ENCODE measurements at places on chromosomes 6 and 20.

GRCh38 chr6:45353654-45354053 is 24.1 kb downstream of the SUPT3H start:
- no peak for DNase-seq

GRCh38 chr20:45672765-45673164 is 2.7 kb upstream of the WFDC11 start:
- DNase-seq, result no peak

DNA sequence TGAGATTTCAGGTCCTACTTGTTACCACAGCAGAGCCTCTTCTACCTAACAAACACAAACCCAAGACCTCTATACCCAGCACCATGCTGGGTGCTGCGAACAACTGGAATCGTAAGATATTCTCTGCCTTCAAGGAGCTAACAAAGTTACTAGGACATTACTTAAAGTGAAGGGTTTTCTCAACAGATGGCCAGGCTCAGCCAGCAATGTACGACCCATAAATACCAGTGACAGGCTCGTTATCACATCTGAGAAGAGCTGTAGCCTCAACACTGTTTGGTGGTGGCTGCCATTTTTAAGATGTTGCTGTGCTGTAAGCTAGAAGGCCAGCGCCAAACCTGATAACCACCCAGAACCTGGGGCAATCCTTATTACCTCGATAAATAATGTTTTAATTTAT is 406.5 kb downstream of the KIF16B start:
- DNase-seq, result no peak

- DNase-seq, result no peak
Observed at GRCh38 chr20:58835231-58835630, 15.5 kb downstream of the GNAS-AS1 start.

GRCh38 chr6:29510746-29511300 is 23.1 kb upstream of the MAS1L start:
- DNase-seq, result no peak

- no peak for DNase-seq
Observed at GRCh38 chr6:138865480-138866109, 69.7 kb downstream of the ECT2L start.

GRCh38 chr20:62376112-62377063 is 9.3 kb upstream of the LAMA5 start:
- DNase-seq, result no peak

- no peak for DNase-seq
Observed at GRCh38 chr6:31545291-31545690, 1.1 kb downstream of the ATP6V1G2 start.

DNA sequence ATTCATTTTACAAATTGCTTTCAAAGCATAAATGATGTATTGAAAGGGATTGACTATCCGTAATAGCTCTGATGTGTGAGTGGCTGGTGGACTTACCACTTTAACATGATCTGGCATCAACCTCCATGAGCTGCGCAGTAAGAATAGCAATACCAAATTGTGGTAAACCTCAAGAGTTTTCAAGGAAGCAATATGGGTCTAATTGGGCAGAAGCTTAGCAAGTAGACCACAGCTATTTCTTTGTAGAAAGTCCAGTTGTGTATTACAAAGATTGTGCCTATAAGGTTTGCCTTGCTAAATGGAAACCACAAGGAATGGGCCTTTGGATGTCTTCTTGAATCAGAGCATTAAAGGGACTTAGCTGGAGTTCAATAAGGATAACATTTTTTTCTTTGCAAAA is 736.6 kb downstream of the KIF16B start:
- no peak for DNase-seq

DNA sequence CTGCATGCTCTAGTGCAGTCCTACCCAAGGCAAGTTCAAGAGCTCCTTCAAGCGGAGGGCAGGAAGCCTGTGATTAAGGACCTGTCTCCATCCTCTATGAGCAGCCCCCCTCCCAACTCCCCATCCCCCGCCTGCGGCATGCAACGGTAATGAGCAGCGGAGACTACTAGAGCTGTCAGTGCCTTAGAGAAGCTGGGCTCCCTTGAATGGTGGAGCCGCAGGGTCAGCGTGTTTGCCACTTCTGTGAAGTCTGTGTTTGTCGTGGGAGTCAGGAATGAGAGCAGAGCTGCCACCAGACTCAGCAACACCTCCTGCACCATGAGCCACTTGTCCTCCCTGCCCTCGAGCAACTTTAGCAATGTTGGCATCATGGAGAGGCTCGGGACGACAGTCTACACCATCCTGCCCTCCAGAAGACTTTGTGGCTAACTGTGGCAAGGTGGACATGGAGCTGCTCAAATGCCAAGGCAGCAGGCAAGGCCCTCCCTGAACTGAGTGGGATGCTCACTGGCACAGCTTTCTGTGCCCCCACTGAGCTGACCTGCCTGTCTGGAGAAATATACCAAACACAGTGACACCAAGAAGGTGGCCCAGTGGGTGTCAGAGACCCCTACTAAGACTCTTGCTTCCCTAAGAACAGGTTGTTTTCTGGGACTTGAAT is 23.8 kb upstream of the SYNDIG1 start:
- no peak for DNase-seq

GRCh38 chr20:63856098-63856511 is 5.2 kb upstream of the ABHD16B start:
- no peak for DNase-seq

DNA sequence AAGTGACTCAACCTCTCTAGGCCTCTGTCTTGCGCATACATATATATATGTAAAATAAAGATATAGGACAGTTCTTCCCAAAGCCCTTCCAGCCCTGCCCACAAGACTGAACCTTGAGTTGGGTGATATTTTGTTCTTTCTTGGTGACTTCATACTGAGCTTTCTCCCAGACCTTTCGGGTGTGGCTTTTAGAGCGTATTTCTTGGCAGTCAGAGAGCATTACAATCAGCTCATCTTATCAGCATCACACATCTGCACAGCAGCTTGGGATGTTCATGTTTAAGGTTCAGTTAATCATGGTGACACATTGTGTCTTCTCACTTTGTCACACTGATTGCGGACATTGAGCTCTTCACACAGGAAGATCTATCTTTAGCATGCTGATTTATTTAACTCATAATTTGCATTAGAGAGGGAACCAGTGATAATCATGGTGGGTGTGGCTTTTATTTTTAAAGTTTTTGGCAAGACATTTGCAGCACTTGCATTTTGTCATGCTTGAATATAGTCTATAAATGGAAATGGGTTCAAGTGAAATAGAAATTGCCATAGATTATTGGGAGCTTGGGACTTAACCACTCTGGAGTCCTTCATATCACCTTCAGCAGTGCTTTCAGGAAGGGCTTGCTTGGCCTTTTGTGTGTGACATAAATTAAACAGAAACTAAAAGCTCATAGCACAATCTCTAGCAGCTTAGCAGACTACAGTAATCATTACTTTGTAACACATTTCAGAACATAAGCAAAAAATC is 8.3 kb downstream of the KIF3B start:
- peak; percentile 69 for DNase-seq

DNA sequence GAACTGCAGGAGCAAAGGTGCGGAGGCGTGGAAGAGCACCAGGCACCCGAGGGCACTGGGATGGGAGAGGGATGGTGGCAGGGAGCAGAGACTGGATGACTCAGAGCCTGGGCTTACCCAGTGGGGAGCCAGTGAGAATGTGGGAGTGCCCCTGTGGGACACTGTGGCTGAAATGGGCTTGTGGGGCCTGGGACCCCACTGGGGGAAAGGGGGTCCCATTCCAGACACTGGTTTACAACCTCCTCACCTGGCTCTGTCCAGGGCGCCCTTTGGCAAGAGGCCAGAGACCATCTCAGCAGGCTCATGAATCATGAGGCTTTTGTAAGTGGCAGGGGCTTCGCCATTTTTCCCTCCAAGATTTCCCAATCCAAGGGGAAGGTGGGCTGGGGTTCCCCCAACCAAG is 124.0 kb upstream of the MAFB start:
- DNase-seq, result no peak

DNA sequence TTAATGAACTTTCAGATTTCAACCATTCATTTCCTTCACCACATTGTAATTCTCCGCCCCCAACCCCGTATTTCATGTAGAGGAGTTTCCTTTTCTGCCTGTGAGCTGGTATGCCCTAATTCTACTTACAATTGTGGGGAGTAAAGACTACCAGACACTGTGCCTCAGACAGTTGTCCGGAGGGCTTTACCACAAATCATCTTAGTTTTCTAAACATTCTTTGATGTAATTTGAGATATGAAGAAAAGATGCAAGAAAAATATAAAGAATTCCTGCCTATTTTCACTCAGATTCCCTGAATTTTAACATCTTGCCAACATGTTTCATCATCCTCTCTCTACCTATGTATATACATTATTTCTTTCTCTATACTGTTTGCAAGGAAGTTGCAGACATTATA is 28.3 kb upstream of the LOC128125822 start:
- no peak for DNase-seq

GRCh38 chr6:149267513-149268043 is 49.9 kb upstream of the TAB2 start:
- no peak for DNase-seq

GRCh38 chr6:1067346-1067745 is 244.6 kb upstream of the FOXQ1 start:
- DNase-seq, result no peak

GRCh38 chr6:30683183-30683979 is 3.1 kb downstream of the PPP1R18 start:
- DNase-seq, result peak; percentile 13

GRCh38 chr6:52595000-52595795 is 18.3 kb upstream of the TRAM2 start:
- DNase-seq, result peak; percentile 25

- DNase-seq, result no peak
Observed at GRCh38 chr6:136547336-136547735, 2.9 kb downstream of the MAP7 start.

GRCh38 chr20:3744806-3745685 is 12.6 kb downstream of the HSPA12B start:
- DNase-seq, result peak; percentile 85

DNA sequence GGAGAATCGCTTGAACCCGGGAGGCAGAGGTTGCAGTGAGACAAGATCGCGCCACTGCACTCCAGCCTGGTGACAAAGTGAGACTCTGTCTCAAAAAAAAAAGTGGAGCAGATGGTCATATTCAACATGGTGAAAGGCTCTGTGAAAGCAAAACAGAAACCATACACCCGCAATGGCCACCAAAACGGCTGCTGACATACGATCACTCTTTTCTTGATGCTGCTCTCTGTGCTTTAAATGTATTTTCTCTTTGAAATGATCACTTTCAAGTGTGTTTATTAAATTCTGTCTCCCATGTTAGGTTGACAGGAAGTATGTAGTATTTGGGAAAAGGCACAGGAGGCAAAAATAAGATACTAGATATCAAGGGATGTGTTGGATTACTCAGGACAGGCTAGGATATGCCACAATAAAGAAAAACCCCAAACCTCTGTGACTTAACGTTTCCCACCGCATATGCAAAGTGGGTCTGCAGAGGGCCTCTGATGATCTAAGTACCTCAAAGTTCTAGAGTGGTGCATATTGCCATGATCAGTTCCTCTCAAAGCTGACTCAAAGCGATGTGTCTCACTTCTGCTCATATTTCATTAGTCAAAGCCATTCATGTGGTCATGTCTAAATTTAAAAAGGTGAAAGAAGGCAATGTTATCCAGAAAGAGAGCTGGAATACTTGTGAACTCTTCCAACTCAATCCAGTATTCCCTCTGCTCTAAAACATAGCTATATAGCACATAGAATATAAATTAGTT is 155.1 kb upstream of the SOX4 start:
- peak; percentile 73 for DNase-seq

DNA sequence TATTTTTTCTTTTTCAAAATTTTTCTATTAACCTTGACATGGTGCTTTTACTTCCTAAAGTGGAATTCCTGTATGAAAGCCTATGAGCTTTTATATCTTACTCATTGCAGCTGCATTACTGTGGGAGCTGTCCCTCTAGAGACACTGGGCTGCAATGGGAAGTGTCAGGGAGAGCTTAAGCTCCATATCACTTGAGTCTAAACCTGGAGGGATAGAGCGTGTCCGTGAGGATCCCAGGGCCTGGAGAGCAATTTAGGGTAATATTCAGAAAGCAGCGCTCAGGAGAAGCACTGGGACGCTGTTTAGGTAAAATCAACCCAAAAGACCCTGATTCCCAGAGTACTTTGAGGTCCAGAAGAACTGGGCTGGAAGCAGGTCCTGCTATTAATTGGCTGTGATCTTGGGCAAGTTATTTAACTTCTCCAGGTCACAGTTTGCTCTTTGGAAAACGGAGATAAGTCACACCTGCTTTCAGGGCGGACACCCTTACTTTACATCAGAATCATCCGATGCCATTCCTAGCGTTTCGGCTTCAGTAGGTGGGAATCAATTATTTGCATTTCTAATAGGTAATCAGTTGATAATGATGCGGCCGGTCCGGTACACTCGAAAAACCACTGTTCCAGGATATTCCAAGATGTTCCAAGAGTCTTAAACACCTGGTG is 628 bp upstream of the ERGIC3 start:
- DNase-seq, result no peak

- no peak for DNase-seq
Observed at GRCh38 chr6:148323344-148323743, 19.3 kb upstream of the SASH1 start.

DNA sequence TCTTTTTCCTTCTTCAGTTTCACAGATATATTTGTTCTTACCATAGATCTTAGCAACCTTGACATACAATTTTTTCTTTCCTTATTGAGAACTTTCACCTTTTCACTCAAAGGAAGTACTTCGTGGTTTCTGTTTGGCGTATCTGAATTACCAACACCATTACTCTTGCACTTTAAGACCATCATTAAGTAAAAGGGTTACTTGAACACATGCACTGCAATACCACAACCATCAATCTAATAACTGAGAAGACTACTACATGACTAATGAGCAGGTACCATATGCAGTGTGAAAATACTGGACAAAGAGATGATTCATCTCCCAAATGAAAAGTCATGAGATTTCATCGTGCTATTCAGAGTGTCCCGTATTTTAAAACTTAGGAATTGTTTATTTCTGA is 21.7 kb upstream of the SENP6 start:
- DNase-seq, result no peak

- no peak for DNase-seq
Observed at GRCh38 chr20:62780204-62780603, 16.1 kb upstream of the MRGBP start.

DNA sequence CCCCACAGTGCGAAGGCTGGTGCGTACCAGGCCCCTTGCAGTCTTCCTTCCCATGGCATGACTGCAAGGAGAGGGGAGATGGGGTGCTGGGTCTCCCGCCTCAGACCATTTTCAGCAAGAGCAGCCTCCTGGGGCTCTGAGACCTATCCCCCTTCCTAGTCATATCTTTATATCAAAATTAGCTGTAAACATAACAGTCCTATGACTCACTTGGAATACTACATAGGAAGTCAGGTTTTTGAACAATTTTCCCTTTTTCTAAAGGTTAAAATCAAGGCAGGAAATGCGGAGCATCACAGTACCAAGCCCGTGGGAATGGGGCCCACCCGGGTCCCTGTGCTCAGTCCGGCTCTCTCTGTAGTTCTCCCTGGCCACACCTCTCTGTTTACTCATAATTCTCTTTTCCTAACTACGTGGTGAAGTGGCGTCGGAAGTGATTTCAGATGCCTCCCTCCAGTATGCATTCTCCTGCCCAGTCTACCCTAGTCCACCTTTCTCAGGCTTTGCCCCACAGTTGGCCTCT is 109.8 kb upstream of the TMEM170B start:
- DNase-seq, result no peak

- DNase-seq, result no peak
Observed at GRCh38 chr20:44095831-44096230, 91.2 kb downstream of the JPH2 start.

All from activated CD4-positive, alpha-beta memory T cell treated with anti-CD3 and anti-CD28 coated beads for 36 hours (primary cell).